ENCODE measurements at places on chromosomes 2 and 18.

DNA sequence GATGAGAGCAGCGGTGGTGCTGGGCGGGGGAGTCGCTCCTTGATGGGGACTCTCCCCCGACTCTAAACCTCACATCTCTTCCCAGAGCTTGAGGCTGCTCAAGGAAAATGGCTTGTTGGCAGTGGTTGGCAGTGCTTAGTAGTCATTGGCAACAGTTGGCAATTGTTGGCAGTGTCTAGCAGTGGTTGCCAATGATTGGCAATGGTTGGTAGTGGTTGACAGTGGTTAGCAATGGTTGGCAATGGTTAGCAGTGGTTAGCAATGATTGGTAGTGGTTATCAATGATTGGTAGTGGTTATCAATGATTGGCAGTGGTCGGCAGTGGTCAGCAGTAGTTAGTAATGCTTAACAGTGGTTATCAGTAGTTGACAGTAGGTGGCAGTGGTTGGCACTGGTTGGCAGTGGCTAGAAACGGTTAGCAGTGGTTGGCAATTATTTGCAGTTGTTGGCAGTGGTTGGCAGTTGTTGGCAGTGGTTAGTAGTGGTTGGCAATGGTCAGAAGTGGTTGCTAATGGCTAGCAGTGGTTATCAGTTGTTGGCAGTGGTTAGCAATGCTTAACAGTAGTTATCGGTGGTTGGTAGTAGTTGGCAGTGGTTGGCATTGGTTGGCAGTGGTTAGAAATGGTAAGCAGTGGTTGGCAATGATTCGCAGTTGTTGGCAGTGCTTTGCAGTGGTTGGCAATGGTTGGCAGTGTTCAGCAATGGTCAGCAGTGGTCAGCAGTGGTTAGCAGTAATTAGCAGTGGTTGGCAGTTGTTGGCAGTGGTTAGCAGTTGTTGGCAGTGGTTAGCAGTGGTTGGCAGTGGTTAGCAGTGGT, 85.4 kb upstream of the OTOS start:
- no peak for DNase-seq

DNA sequence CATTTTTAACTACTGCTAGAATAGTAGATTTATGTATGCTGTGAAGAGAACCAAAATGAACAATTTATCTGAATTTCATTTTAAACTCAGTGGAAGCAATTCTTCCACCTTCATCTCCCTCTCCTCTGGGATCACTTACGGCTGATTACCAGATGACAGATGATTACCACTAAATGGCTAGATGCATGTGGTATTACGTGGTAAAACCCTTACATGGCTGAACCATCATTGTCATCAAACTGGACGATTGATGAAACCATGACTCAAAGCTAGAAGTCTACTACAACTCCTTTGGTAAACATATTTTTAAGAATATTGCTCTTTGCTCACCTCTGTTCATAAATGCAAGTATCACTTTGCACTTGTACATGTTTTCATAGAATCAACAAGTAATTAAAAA, 48.5 kb upstream of the DOCK10 start:
- no peak for DNase-seq

DNA sequence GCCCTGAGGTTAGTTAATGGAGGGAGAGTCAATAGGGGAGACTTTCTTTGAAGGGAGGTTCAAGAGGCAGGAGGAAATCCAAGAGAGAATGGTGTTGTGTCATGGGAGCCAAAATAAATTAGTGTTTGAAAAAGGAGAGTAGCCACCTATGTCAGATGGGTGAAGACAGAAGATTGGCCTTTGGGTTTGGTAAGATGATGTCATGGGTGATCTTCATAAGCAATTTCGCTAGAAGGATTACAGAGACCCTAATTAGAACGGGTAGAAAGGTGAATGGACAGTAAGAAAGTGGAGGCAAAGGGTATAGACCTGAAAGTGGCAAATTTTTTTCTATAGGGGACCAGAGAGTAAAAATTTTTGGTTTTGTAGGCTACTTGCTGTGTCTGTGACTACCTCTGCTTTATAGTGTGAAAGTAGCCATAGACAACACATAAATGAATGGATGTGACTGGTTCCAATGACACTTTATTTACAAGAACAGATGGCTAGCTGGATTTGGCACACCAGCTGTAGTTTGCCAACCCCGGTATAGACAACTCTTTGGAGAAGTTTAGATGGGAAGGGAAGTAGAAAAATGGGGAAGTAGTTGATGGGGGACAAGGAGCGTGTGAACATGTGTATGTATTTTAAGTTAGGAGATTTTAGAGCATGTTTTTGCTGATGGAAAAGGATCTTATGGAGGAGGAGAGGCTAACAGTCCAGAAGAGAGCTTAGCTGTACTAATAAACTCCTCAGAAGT, 9.3 kb downstream of the STAMBP start:
- no peak for DNase-seq

DNA sequence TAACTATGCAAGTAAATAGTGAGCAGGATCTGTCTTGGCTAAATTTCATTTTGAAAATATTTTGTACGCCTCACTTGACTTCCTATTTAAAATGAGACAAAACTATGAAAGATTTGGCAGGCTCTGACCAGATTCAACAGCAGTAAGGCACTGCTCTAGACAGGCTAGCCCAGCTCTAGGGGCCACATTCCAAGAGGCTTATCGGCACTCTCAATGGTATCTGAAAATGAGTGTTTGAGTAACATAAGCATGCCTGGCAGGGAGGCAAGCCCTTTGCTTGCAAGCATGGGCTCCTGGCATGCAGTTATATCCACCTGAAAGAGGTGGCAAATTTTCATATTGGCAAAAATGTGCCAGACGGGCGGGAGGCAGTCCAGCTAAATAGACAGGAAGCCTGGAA, 10.5 kb downstream of the CAPN13 start:
- DNase-seq = no peak

- no peak for DNase-seq
Observed at GRCh38 chr2:160651416-160652200, 158.0 kb upstream of the RBMS1 start.

DNA sequence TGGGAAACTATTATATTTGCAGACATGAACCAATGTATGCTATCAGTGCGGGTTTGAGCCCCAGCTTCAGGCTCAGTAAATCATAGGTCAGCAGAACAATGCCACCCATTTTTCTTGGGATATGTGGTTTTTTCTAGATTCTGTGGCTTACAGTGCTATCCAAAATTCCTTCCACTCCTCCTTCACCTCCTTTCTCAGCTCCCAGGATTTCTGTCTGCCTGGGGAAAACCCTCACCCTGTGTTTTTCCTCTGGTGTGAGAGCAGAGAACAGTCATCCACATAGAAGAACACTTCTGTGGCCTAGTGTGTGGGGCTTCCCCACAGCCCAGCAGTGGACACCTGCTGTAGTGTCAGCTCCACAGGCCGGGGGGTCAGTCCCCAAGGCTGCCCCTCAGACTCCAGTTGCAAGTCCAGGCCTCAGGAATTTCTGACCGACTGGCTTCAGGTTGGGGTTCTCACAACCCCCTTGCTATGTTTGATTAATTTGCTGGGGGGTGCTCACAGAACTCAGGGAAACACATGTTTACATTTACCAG, 238.2 kb downstream of the LDLRAD4 start:
- no peak for DNase-seq

GRCh38 chr18:41713969-41714825, 240.8 kb upstream of the PIK3C3 start:
- DNase-seq = no peak

GRCh38 chr2:217886720-217887309, 116.0 kb downstream of the TNS1 start:
- peak; percentile 36 for DNase-seq

DNA sequence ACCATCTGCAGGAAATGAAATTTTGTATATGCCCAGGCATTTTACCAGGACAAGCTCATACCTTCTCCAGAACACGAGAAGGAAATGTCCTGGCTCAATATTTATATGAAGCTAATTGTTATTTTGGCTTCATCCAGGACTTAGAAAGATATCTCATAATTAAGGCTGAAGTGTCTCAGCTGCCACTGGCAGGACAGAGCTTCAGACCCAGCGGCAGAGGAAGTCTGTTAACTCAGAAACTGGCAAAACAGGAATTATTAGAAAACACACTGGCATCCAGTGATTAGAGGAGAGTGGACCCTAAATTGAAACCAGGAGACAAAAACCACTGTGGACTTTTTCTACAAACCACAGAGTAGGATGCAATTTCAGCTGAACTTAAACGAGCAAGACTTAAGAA, 329.7 kb downstream of the CYRIA start:
- no peak for DNase-seq

GRCh38 chr2:219028141-219028540, 13.2 kb downstream of the CFAP65 start:
- no peak for DNase-seq

- DNase-seq = no peak
Observed at GRCh38 chr2:221478485-221478863, 93.6 kb downstream of the EPHA4 start.

DNA sequence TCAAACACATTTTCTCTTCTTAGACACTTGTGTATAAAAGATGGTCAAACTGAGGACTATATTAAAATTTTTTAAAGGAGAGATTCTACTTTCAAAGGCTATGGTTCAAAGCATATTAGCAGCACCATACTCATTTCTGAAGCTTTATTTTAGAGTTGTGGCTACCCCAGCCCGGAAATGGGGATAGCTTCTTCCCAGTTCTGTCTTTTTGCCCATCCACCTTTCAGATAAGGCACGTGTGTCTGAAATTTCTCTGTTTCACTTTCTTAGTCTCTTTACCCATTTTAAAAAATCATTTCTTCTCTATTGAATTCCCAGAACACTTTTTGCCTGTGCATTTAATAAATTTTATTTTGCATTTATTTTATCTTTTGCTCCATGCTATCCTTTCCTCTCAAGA, 431.5 kb downstream of the RNF144A start:
- no peak for DNase-seq

GRCh38 chr18:47990981-47991380, 60.5 kb upstream of the SMAD2 start:
- DNase-seq = no peak

- DNase-seq = no peak
Observed at GRCh38 chr2:180677930-180678624, 302.3 kb upstream of the UBE2E3 start.

DNA sequence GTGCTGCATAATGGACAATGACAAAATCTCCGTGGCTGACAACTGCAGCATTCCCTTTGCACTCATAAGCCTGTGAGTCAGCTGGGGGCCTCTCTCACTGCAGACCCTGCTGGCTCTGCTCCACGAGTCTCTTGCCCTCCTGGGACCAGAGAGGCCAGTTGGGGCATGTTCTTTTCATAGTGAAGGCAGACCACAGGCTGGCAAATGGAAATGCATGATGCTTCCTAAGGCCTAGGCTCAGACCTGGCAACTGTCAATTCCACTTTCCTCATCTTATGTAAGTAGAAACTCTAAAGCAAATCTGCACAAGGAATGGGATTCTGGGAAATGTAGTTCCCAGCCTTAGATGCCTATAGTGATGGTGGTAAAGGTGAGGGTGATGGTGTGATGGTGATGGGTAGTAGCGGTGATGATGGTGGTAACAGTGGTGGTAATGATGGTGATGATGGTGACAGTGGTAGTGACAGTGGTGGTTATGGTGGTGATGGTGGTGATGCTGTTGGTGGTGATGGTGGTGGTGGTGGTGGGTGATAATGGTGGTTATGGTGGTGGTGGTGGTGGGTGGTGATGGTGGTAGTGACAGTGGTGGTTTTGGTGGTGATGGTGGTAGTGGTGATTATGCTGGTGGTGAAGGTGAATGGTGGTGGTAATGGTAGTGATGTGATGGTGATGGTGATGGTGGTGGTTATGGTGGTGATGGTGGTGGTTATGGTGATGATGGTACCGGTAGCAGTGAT, 185.8 kb upstream of the ARL4C start:
- no peak for DNase-seq

GRCh38 chr18:58896268-58896667, 31.6 kb downstream of the ZNF532 start:
- DNase-seq = no peak

DNA sequence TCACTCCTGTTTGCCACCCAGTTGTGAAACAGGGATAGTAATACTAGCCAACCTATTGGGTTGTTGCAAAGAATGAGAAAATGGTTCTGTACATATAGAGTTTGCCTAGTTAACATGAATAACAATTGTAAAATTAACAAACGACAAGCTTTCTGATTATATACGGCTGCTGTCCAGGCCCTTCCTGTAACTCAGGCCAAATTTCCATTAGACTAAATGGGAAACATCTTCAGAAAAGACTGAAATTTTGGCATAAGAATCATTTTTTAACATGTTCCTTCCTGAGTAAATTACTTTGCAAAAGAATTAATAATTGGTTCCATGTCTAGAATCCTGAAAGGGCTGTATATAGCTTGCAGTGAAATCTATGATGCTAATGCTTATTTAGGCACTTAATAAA, 117.7 kb upstream of the SATB2 start:
- no peak for DNase-seq

- no peak for DNase-seq
Observed at GRCh38 chr18:24262087-24262486, 123.2 kb downstream of the CABYR start.

GRCh38 chr2:84776011-84776410, 104.9 kb downstream of the TRABD2A start:
- DNase-seq = no peak

GRCh38 chr18:28065031-28065792, 111.7 kb downstream of the CDH2 start:
- no peak for DNase-seq

DNA sequence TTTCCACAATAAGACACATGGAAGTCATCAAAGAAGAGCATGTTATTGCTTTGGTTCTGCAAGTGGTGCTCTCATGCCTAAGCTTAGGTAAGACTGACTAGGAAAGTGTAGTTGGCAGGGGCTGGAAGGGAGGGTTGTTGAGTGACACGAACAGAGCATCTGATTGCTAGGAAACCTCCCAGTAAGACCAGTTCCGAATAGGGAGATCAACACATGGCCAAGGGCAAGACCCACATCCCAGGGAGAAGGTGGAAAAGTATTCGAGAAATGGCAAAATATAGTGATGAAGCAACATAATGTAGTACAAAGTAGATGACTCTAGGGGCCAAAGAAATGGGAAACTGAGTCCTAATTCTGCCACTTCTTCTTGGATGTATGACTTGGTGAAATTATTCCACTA, 33.8 kb upstream of the FMNL2 start:
- no peak for DNase-seq

- DNase-seq = no peak
Observed at GRCh38 chr2:214376618-214377285, 34.1 kb upstream of the VWC2L start.

DNA sequence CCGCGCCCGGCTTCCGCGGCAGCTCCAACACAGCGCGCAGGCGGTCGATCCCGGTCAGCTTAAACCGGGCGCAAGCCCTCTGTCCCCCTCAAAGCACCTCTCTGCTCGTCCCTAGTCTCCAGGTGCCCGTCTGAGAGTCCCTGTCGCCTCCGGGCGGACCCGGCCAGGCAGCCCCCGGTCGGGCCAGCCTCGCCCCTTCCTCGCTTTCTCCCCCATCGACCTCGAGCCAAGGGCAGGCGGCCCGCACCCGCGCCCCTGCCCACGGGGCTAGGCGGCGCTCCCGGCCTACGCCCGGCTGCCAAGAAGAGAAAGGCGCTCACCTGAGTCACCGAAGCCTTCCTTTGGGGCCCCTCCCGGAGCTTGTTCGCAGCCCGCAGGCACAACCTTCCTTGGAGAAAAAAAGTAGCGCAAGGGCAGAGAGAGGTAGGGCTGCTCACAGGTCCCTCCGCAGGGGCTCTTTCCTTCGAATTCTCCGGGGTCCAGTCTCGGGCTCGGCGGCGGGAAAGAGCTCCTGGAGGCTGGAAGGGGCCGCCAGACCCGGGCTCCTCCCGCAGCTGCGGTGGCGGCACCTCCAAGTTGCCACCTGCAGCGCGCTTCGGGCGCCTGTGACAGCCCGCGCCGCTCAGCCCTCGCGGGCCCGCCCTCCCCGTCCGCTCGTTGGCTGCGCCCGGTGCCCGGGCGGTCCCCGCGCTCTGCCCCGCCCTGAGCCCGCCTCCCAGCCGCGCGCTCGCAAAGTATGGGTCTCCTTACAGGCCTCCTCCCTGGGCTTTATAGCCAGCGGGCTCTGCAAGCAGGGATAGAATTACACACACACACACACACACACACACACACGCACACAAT, 86.5 kb upstream of the EPB41L3 start:
- no peak for DNase-seq
